ENCODE measurements at places on chromosomes 7 and 10.

GRCh38 chr10:77501846-77502261 is 135.8 kb downstream of the KCNMA1 start:
- peak; percentile 30 for DNase-seq

DNA sequence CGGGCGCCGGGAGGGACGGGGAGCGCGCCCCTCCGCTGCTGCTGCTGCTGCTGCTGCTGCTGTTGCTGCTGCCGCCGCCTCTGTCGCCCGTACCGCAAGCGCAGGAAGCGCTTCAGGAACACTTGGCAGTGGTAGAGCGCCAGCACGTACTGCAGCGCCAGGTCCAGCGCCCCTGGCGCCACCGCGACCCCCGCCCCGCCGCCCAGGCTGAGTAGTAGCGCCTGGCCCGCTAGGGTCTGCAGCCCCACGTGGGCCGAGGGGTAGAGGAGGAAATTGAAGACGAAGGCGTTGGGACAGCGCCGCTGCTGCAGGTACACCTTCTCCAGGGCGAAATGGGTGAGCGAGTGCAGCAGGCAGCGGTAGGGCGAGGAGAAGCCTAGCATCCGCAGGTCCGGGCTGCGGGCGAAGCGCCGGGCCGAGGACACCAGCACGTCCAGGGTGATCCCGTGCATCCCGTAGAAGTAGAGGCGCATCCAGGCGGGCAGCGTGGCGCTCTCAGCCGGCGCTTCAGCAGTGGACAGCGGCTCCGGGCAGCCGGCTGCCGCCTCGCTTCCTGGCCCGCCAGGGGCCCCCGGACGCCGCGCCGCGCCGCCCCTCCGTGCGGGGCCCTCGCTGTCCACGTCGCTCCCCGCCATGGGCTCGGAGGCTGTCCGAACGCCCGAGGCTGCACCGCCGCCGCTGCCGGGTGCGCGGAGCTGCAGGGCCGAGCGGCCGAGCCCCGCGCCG is at the start of gene TMEM229A:
Gene TMEM229A, minus strand, starts transcription at position 699 of the 726 bp plus-strand sequence. Its CDS starts 64 bp downstream, at position 635.
- peak; percentile 7 for DNase-seq

DNA sequence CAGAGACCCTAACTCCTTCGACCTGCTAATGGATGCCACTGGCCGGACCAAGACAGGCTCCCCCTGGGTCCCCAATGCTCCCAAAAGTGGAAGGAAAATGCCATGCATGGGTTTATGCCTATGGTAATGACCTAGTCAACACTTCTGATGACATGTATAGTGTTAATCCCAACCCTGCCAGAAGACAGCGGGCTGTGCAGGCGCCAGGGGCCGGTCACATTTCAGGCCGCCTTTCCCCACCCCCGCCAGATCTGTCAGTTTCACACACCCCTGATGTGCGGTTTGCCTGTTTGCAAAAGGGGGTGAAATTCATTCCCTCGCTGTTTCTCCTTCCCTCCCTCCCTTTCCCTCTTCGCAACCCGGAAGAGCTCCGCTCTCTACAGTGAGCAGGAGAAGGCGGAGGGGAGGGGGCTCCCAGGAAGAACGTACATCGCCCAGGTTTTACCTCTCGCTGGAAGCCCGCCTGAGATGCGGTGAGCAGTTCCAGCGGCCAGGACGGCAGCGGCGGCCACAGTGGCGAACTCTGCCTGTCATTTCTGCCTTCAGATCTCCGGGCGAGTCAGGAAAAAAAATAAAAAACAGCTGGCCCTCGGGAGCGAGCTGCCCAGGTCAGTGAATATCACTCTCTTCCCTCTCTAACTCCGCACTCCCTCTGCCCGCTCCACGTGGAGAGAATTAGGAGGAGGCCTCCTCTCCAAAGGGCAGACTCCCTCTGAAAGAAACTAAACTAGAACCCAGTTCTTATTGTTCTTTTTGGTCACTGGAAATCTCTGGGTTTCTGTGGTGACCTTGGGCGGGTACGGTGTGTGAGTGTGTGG is 9.4 kb upstream of the GATA3 start:
- no peak for DNase-seq

DNA sequence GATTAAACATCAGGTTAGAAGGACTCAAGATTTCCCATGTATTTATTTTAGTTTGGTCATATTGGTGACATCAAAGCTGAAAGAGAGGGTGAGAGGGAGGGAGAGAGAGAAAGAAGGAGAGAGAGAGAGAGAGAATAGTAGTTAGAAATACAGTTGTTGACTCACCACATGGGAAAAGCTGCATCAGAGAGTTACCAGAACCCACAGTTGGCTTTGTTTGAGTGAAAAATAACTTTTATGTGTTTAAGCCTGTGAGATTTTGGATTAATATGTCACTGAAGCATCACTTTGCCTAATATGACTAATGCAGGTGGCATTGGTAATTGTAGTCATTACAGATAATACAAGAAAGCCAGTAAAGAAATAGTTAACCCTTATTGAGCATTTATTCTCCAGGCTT is 303.9 kb downstream of the REEP3 start:
- DNase-seq = peak; percentile 47

DNA sequence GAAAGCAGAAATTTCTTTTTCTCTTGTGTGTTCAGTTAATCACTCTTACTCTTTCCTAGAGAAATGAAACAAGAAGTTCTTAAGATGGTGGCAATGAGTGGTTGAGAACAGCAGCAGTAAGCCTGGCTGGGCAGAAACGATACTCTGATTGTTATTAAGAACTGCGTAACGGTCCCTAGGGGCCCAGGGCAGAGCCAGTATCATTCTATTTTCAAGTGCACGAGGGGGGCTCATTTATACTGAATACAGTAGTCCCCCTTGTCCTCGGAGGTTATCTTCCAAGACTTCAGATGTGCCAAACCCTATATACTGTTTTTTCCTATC is 64.9 kb downstream of the EEPD1 start:
- DNase-seq = no peak

DNA sequence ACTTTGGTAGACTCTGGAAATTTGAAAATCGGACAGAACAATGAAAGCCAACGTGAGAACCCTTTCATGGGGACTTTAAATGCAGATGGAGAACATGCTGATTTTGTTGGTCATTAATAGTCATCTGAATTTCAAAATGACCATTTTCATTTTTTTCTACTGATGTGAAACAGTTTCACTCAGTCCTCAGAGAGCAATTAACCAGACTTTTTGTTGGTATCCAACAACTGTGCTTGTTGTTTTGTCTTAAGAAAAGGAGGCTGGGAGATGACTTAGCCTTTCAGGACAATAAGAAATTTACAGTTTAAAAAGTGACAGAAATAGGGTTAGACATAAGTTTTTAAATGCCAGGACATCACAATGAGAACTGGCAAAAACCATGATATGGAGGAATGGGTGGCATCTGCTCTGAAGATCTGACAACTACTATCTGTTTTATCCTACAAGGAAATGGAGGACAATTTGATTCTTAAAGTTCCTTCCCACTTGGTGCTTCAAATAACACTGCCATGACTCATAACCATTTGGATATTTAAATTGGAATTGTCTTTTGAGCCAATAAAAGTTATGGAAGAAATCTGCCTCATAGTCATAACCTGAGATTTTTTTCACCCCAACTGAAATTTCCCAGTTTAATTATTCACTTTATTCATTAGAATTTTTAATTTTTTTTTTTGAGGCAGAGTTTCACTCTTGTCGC is 87.2 kb upstream of the HPS1 start:
- peak; percentile 52 for DNase-seq

DNA sequence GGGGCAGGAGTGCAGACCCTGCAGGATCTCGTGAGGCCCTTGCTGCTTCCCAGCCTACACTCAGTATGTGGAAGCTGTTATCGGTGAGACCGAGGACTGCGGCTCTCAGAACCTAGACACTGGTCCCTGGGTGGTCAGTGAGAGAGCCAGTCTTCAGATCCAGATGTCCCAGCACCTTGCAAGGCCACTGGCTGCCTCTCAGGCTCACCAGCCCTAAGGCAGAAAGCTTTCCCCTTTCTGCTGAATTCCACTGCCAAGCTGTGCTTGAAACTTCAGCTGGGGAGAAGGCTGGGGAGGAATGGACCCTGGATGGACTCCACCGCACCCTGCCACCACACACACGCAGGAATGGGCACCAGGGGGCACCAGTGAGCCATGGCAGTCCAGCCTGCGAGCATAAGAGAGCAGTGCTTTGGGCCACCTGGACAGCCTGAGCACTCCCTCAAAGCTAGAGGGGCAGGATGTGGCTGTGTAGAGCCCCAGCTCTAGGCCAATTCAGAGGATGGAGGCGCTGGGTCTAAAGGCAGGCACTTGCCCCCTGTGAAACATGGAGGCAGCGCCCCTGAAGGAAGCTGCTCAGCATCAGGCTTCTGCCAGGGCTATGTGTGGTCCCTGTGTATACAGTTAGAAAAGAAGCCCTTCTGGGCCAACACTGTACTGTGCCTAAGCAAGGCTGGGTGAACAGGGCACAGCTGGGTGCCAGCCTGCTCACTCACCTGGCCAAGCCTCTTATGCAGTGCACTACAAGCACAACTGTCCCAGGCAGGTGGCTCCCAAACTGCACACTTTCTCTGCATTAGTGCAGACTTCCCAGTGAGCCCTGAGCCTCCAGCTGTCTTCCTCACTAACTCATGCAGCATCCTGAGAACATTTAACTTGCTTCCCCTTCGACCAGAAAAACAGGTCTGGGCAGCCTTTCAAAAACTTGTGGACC is 21.6 kb downstream of the TMEM72 start:
- DNase-seq = peak; percentile 68
